NCI-H2107 (cell line): ENCODE measurements at places on chromosomes 5 and 9.

DNA sequence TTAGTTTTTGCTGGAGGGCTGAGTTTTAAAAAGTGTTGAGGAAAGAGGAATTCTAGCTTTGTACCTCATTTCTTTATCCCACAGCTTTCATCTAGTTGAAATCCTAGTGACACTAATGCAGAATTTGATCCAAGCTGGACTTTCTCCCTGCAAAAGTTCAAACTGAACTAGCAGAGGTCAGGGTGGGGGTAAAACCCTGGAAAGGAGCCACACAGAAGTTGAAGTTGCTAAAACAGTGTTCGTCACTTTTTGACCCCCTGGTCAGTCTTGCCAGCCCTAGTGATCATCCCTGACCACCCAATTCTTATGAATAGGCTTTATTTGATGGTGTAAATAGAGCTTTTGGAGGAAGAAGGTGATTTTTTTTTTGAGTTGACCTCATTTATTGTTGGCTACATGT, 390.4 kb downstream of the TMEM38B start:
- no peak for DNase-seq

DNA sequence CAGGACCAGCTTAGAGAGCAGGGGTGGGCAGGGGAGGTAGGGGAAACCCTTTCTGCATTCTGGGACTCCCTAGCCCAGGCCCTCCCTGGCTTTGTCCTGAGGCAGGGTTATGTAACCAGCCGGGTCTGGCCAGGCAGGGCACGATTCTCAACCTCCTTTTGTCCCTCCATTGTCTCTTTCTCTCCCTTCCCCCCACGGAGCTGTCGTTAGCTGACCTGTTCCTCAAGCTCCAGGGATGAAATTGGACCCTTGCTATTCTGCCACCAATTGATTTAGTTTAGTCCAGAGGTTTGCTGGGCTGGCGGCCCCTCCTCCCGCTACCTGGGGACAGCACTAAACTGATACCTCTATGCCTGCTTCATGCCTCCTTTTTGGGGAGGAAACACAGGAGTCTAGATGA, 9.4 kb upstream of the NDST1 start:
- DNase-seq = no peak

DNA sequence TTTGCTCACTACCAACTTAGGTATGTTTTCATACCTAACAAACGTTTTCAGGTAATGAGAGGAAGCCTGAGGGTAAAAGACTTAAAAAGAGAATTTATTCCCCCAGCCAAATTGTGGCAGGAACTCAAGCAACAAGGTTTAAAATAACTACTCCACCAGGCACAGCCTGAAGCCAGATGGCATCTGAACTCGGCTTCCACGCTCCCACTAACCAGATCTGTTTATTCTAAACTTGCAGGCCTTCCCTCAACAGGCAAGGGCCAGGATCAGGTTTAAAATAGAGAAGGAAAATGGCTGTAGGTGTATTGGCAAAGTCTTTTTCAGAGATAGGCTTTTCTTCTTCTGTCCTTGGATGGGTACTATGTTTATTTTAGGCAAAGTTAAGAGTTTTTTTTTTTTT, 89.4 kb downstream of the OTULIN start:
- DNase-seq = no peak

GRCh38 chr5:167346461-167346860, 945.0 kb upstream of the WWC1 start:
- DNase-seq = no peak

DNA sequence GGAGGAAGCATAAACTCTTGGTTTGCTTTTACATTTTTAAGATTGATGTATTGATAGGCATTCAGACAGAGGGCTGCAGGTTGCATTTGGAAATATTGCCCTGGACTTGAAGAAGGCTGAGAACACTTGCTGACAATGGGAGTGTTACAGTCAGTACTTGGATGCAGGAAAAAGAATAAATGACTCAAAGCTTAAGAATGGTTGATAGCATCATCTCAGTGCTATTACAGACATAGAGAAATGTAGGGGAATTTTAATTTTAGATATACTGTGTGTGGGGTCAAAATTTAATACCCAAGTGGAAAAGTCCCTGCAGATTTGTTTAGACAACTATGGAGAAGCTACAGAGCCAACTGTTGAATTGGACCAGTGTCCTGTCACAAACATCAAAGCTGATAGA, 101.1 kb downstream of the ISL1 start:
- no peak for DNase-seq

DNA sequence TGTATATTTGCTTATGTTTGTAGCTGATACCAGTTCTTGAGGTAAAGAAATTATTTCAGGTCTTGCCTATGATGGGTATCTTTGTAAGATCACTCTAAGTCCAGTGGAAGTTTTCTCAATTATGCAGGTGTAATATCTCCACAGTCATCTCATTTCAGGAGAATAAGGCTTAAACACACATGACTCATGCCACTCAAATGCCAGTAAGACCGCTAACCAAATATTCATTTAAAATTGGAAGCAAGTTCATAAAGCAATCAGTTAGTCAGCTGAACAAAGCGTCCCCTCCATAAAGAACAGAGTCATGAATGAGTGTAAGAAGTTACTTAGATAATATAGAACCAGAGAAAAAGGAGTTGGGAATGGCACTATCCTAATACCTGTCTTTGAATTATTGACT, 248.7 kb downstream of the LURAP1L start:
- no peak for DNase-seq

GRCh38 chr5:132405646-132406045, 36.1 kb downstream of the SLC22A5 start:
- no peak for DNase-seq

- no peak for DNase-seq
These were observed 39.6 kb upstream of the SLC6A19 start for GRCh38 chr5:1161833-1162229.

- DNase-seq = no peak
These were observed 75.9 kb downstream of the NFIB start for GRCh38 chr9:14238079-14238478.

- DNase-seq = no peak
These were observed 1090.5 kb upstream of the SEMA6A start for GRCh38 chr5:117665121-117665520.

DNA sequence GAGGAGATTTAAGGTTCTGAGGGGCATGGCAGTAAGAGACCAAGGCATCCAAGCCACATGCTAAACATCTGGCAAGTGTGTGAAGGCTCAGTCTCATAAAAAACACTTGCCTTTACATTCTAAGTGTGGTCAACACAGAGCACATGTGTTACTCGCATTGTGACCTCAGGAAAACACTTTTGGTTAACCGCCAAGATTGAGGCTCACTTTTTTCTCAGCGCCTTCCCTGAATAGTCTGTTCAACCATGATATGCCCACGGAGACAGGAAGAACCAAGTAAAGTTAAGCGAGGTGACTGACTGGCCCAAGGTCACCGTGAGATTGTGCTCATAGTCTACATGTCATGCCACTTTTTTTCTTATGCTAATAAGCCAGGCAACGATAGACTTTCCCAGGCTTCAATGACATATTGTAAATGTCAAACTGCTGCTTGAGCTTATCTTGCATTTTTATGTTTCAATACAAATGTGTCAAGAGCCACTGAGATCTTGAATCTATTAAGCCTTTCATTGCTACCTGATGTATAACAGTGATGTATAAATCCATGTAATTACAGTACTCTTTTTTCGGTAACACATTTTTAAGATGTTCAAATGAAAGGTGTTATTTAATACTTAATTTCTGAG, 21.1 kb upstream of the IL9 start:
- DNase-seq = no peak

- no peak for DNase-seq
These were observed 25.8 kb upstream of the CAMK4 start for GRCh38 chr5:111198281-111198966.

DNA sequence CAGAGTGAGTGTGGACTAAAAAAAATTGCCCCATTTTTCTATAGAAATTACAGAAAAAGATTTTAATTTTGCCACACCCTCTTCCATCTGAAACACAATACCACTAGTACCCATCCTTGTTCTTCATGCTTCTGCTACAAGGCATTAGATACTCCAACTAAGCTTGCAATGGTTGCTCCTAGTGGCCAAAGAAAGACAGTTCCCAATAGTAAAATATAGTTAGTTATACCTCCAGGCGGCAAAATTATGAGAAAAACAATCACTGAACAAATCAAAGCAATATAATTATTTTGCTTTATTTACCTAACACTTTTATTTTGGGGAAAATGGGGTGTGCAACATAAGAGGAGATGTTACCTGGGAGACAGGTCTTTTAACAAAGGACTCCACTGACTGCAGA, 101.2 kb downstream of the RAPGEF6 start:
- no peak for DNase-seq

- DNase-seq = no peak
These were observed 134.8 kb upstream of the PPP1R2B start for GRCh38 chr5:156715287-156715686.

DNA sequence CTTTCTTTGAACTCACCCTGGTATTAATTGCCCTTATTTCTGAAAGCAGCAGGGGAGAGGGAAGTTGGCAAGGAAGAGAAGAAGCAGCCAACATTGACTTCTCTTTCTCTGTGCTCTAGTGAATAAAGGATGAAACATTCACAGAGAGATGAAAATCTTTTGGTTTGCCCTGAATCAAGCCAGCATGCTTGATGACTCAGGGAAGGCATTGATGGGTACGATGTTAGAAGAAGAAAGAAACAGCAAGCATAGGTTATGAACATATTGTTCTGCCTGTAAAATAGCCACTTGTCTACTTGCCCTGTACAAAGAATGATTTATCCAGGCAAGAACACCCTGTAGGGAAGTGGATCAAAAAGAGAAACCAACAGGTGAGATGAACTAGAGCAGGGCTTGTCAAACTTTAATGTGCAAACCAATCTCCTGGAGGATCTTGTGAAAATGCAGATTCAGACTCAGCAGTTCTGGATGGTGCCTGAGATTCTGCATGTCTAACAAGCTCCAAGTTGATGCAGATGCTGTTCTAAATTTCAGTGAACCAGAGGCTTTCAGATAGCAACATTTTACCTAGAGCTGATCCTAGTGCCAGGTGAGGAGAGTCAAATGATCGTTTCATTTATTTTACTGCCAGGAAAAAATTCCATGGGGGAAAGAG, 586.6 kb upstream of the TLE4 start:
- DNase-seq = no peak
